ENCODE measurements at places on chromosomes 6 and 20.

DNA sequence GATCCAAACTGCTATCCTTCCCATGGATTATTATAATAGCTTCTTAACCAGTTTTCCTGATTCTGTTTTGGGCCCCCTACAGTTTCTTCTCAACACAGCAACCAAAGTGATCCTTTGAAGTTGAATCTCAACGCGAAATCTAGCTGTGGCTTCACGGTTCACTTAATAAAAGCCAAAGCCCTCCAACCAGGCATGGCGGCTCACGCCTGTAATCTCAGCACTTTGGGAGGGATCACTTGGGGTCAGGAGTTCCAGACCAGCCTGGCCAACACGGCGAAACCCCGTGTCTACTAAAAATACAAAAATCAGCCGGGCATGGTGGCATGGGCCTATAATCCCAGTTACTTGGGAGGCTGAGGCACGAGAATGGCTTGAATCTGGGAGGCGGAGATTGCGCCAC, 3.3 kb downstream of the RMND1 start:
- DNase-seq = no peak

GRCh38 chr20:59246691-59247400, 53.6 kb upstream of the EDN3 start:
- no peak for DNase-seq

GRCh38 chr6:34560366-34561226, 4.5 kb upstream of the SPDEF start:
- no peak for DNase-seq

DNA sequence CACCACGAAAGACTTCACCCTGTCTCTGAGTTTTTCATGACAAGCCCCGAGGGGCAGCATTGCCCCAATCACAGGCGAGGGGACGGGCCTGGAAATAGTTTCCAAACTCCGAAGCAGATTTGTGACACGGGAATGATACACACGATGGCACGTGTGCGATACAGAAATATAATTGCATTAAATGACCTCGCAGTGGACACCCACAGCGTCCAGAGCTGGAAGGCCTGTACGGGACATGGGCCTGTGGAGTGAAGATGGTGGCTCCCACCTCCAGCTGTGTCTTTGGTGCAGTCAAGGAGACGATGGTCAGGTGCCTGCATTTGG, 43.0 kb downstream of the PMEPA1 start:
- no peak for DNase-seq

DNA sequence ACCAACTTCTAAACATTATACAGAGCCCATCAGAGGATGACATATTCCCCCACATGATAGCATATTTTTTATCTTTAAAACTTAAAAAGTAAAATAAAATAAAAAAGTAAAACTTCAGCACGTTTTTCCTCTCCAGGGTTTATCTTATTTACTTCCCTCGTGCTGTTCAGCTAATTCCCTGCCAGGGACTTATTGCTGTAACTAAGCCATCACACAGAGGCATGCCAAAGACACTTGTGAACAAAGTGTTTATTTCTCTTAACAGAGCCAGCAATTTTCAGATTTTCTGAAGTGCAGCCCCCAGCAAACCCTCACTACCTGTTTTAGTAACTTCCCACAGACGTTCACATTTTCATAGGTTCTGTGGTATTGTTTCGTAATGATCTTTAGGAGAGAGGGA, 293.8 kb downstream of the ZNF217 start:
- DNase-seq = no peak

GRCh38 chr6:43070028-43070632, 6.0 kb upstream of the PTK7 start:
- DNase-seq = no peak

- no peak for DNase-seq
Observed at GRCh38 chr20:57781901-57782300, 72.1 kb upstream of the PMEPA1 start.

Measured in transverse colon (tissue), 4 donors.